ENCODE measurements at places on chromosomes 12 and 14.
A peak's percentile ranks its signal among the peaks of the same experiment; 100 is the strongest.

- no peak for DNase-seq
These were observed 5.5 kb upstream of the CCDC85C start for GRCh38 chr14:99609245-99610170.

DNA sequence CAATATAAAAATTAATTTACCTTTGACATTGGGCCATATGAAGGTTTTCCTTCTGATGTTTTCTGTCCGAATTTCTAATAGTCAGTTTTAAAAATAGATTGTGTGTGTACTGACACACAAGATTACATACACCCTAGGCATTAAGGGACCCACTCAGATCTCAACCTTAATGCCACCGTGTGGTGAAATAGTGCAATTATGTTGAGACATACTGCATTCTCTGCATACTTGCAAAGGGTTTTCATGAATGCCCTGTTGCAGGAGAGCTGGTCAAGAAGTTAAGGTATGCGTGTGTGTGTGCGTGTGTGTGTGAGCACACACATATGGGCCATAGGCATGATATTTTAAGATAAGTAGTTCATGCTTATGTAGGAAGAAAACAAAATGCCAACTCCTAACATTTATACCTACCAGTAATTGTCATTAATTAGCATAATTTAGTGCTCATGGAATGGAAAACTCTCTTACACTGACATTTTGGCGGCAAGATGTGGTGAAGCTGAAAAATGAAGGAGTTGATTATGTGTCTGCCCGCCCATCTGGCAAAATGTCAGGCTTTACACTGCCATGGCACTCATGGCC is 58.8 kb downstream of the PIK3C2G start:
- DNase-seq = peak; percentile 51

DNA sequence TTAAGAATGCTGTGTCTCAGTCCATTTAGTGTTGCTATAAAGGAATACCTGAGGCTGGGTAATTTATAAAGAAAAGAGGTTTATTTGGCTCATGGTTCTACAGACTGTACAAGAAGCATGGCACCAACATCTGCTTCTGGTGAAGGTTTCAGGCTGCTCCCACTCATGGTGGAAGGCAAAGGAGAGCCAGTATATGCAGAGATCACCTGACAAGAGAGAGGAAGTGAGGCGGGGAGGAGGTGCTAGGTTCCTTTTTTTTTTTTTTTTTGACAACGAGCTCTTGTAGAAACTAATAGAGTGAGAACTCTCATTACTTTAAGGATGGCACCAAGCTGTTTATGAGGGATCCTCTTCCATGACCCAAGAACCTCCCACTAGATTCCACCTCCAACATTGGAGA is 121.6 kb downstream of the NUBPL start:
- DNase-seq = no peak

- DNase-seq = no peak
These were observed 830 bp upstream of the MIS18BP1 start for GRCh38 chr14:45253754-45254310.

- no peak for DNase-seq
These were observed 13.4 kb upstream of the CLEC12A start for GRCh38 chr12:9957834-9958233.

Measured in HEK293T (cell line).